ENCODE measurements at places on chromosomes 4 and X.

- peak; percentile 92 for DNase-seq
Observed at GRCh38 chr4:89056953-89057398, at the start of gene FAM13A. Gene FAM13A, minus strand, starts transcription at chr4:89057185. Its CDS starts 221 bp downstream, at chr4:89056964.

GRCh38 chr4:26217961-26218676 lies 102.7 kb upstream of the RBPJ start:
- peak; percentile 23 for DNase-seq

DNA sequence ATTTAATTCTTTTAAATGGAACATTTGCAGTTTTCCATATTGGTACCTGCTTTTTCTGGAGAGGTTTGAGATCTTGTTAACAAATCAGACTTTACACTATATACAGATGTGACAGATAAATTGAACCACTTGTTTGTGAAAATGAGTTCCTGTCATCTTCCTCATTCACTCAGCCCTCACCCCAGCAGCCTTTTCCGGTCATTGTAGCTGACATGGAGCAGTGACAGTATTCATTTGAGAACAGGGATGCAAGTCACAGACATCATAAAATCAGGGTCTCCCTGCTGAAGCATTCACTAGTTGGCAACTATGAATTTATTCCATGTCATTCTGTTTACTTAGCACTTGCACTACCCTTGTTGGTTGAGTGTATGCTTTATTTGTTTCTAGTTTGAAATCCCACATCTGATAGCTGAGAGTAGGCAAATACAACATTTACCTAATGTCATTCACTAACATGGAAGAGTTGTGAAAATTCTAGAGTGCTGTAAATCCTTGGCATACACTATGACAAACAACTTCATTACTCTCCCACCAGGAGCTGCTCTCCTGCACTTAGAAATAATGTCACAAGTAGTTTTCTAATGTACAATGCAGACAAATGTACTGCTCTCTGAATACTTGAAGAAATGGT lies 78.9 kb downstream of the UGT8 start:
- no peak for DNase-seq

GRCh38 chrX:10900585-10901289 lies 210.4 kb upstream of the HCCS start:
- DNase-seq: no peak

DNA sequence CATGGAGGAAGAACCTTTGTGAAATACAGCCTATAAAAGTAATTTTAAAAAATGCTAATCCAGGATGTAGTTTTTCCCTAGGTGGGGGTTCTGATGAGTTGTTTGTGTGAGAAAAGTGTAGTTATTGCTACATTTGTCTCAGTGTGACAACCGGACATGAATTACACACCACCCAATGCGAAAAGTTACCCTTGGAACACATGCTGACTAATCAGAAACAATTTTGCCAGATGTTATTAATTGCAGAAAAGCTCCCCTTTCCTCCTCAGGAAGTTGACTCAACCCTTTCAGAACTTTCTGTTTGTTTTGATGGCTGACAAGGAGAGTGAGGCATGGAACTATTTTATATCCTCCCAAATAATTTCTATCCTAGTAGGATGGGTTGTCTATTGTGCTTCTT lies 38.1 kb upstream of the EDA2R start:
- DNase-seq: peak; percentile 45

Measured in AG09319 (cell line).